Ovary (tissue), 10 donors: ENCODE measurements at places on chromosomes 1 and 21. TPM values are rescaled to one million over a fixed set of nuclear protein-coding genes. Genes with fewer than 3 reads are reported as not detected.

GRCh38 chr1:63612564-63612963 lies 19.4 kb downstream of the PGM1 start:
- no peaks in the 10 kb centered on the region for H3K4me1 ChIP-seq
- DNase-seq, result no peak
- no peak overlapping the region for H3K4me3 ChIP-seq
- H3K36me3 ChIP-seq, result no peaks in the 10 kb centered on the region
- no peaks in the 10 kb centered on the region for H3K27me3 ChIP-seq
- H3K27ac ChIP-seq, result no peak overlapping the region

GRCh38 chr1:201090541-201090940 lies 21.7 kb downstream of the CACNA1S start:
- no peaks in the 10 kb centered on the region for H3K4me1 ChIP-seq
- no peaks in the 10 kb centered on the region for H3K36me3 ChIP-seq
- no peaks in the 10 kb centered on the region for H3K27me3 ChIP-seq
- no peak overlapping the region for H3K27ac ChIP-seq

DNA sequence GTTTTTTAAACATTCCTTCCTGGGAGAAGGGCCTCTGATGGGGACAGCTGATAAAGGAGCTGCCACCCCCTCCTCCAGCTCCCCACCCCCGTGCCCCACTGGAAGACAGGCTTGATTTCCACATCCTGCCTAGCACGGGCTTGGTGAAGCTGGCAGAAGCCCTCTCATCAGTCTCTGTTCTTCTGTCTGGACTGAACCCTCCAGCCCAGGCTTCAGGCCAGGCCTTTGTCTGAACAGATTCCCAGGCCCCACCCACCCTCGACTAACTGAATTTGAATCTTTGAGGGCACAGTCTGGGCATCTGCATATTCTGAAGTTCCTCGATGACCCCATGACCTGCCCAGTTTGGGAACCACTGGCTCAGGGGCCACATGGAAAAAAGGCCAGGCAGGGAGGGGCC lies 75.3 kb downstream of the CD58 start:
- no peaks in the 10 kb centered on the region for H3K27me3 ChIP-seq
- no peak overlapping the region for H3K27ac ChIP-seq
- DNase-seq, result no peak
- H3K4me3 ChIP-seq, result no peak overlapping the region
- H3K36me3 ChIP-seq, result no peaks in the 10 kb centered on the region

- no peak overlapping the region for H3K27ac ChIP-seq
- no peaks in the 10 kb centered on the region for H3K36me3 ChIP-seq
- DNase-seq, result no peak
These were observed 9.1 kb upstream of the CDK18 start for GRCh38 chr1:205495237-205495823.

- no peak for DNase-seq
- H3K36me3 ChIP-seq, result no peaks in the 10 kb centered on the region
- no peaks in the 10 kb centered on the region for H3K4me1 ChIP-seq
- no peak overlapping the region for H3K4me3 ChIP-seq
- no peak overlapping the region for H3K27ac ChIP-seq
These were observed 31.1 kb downstream of the TMEM50A start for GRCh38 chr1:25369241-25369640.

DNA sequence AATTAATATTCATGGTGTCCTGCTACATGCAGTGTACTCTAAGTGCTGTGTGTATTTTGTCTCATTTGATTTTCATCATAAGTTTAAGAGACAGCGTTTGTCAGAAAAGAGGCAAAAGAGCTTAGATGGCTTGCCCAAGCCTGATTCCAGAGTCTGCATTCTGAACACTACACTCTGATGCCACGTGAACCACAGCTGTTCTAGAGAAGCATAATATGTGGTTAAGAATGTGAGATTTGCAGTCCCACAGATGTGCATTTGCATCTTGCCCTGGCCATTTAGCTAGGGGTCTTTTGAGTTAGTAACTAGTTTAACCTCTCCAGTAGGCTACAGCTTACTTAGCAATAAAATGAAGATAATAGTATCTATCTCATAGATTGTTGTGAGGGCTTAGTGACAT lies 9.2 kb upstream of the GADD45A start:
- H3K4me1 ChIP-seq, result peaks cover 5% of the 10 kb centered on the region
- no peak for DNase-seq
- no peaks in the 10 kb centered on the region for H3K36me3 ChIP-seq

DNA sequence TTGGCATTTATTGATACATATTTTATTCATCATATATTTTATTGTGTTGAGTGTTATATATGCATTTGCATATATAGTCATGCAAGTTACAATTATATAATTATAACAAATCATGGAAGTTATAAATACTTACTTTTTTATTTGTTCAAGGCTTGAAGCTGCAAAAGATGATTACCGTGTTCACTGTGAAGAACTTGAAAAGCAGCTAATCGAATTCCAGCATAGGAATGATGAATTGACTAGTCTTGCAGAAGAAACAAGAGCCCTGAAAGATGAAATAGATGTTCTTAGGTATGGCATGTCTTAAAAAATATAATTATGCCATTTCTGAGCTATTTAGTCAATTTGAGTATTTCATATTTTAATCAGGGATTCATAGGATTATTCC lies 32.1 kb downstream of the HOOK1 start:
- no peak overlapping the region for H3K27ac ChIP-seq
- H3K36me3 ChIP-seq, result no peaks in the 10 kb centered on the region
- H3K4me3 ChIP-seq, result no peak overlapping the region
- no peaks in the 10 kb centered on the region for H3K4me1 ChIP-seq
- H3K27me3 ChIP-seq, result no peaks in the 10 kb centered on the region

LCE4A gene
- total RNA-seq, result not detected

GRCh38 chr1:179677882-179678281 lies 65.2 kb upstream of the FAM163A start:
- no peaks in the 10 kb centered on the region for H3K27me3 ChIP-seq
- no peak for DNase-seq
- H3K36me3 ChIP-seq, result no peaks in the 10 kb centered on the region

- H3K4me1 ChIP-seq, result no peaks in the 10 kb centered on the region
- DNase-seq, result no peak
- no peak overlapping the region for H3K27ac ChIP-seq
- H3K36me3 ChIP-seq, result no peaks in the 10 kb centered on the region
- no peak overlapping the region for H3K4me3 ChIP-seq
These were observed 124.0 kb downstream of the SYT14 start for GRCh38 chr1:210061992-210062391.

DNA sequence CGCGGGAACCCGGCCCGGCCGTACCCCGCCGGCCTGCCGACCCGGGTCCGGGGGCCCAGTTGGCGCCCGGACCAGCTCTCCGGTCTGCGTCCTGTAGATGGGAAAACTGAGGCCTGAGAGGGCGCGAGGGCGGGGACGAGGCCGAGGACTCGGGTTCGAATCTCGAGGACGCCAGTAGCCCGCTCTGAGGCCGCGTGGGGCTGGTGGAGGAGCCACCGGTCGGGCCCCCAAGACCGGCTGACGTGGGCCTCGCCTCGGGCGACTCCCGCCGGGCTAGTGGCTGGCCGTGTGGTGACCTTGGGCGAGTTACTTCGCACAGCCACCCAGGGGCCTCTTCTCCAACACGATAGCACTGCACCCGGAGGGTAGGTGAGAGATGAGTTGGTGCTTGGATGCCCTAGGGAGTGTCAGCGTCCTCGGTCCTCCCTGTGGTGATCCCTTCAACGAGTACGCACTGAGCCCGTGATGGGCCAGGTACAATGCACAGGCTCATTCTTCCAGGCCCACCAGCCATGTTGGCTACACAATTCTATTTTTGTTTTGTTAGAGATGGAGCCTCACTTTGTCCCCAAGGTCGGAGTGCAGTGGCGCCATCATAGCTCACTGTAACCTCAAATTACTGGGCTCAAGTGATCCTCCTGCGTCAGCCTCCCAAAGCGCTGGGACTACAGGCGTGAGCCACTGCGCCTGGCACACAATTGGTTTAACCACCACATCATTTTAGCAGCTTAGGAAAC lies 404 bp upstream of the SCMH1 start:
- no peaks in the 10 kb centered on the region for H3K27me3 ChIP-seq
- peak overlapping the region; percentile 99 for H3K27ac ChIP-seq
- H3K4me3 ChIP-seq, result peak overlapping the region; percentile 82
- DNase-seq, result peak; percentile 70
- no peaks in the 10 kb centered on the region for H3K36me3 ChIP-seq

DNA sequence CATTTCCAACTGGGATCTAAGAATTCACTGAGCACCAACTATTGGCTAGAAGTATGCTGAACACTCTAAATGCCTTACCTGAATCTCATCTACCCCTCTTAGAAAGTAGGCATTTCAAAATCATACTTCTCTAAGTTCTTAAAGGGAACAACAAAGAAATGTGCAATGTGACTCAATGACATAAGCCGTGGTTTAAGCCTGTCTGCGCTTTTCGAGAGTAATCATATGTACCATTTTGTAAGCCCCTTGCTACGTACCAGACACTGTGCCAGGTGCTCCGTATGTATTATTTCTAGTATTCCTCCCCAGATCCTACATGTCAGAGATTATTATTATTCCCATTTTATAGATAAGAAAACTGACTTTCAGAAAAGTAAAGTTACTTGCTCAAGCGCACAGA lies 454.2 kb downstream of the SETD4 start:
- no peaks in the 10 kb centered on the region for H3K36me3 ChIP-seq
- H3K27me3 ChIP-seq, result no peaks in the 10 kb centered on the region
- no peaks in the 10 kb centered on the region for H3K4me1 ChIP-seq
- no peak overlapping the region for H3K4me3 ChIP-seq
- no peak for DNase-seq

NBPF4 gene
- total RNA-seq, result not detected

DNA sequence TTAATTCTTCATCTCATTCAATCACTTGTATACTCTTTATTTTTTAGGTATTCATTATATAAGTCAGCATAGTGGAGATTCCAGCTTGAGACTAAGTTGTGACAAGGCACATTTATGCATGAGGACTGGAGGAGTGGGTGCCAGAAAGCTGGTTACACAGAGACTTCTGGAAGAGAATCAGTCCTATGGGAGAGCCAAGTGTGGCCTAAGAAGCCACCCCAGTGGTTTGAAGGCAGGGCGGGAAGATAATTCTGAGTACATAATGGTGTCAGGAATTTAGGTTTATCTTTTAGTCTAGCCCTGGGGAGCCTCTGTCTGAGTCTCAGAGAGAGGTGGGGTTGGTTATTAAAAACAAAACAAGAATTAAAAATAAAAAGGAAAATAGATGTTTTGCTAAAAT lies 83.0 kb downstream of the SPAG17 start:
- no peak overlapping the region for H3K27ac ChIP-seq
- DNase-seq, result no peak
- H3K36me3 ChIP-seq, result no peaks in the 10 kb centered on the region
- no peaks in the 10 kb centered on the region for H3K27me3 ChIP-seq

- peaks cover 12% of the 10 kb centered on the region for H3K4me1 ChIP-seq
- H3K27me3 ChIP-seq, result no peaks in the 10 kb centered on the region
- peak within 1 kb of the TSS; percentile 95 for H3K4me3 ChIP-seq
- no peaks in the 10 kb centered on the region for H3K36me3 ChIP-seq
- peak within 1 kb of the TSS; percentile 90 for H3K27ac ChIP-seq
These were observed at the start of gene SKI for GRCh38 chr1:2228157-2228594. SKI (plus strand) TSS chr1:2228319; CDS start chr1:2228767, 448 bp downstream.

DNA sequence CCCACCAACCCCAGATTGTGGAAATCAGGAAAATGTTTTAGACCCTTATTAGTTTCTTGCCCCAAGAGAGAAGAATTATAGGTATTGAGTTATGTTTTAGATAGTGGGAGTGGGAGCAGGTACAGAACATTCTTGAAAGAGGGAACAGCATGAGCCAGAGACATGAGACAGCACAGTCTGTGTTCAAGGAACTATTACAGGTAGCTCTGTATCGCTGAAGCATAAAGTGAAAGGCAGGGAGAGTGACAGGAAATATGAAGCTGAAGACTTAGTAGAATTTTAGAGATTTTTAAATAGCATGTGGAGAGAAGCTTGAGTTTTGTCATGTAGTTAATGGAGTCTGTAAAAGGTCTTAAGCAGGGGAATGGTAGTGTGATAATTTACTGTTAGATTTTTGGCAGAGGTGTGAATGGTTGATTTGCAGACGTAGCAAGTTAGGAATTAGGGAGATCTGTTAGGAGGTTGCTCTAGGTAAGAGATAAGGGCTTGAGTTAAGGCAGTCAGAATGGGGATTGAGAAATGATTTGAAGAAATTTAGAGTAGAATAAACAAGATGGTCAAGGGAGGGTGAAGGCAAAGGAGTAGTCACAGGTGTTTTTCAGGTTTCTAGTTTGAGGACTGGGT lies 11.6 kb downstream of the SUCO start:
- H3K4me1 ChIP-seq, result no peaks in the 10 kb centered on the region
- H3K27me3 ChIP-seq, result no peaks in the 10 kb centered on the region
- no peak overlapping the region for H3K27ac ChIP-seq
- no peak for DNase-seq

NOTCH2 gene
- 149 TPM for total RNA-seq
